ENCODE measurements at places on chromosomes 5 and 9.

DNA sequence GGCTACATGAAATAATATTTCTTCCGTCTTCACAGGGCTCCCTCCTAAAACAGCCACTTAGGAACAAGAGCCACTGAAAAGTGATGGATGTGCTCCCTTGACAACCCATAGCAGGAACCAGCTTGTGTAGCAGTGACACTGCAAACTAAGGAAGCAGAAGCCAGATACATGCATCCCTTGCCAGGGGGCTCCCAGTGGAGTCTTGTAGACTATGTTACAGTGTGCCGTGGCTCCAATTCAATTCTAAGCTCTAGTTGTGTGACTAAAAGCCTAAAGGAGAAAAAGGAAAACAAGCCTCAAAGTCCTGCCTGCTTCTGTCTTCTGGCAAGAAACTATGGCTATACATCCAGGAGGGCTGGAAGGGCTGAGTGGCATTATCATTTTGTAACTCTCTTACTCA, 12.2 kb upstream of the TAF1L start:
- no peak overlapping the region for H3K27ac ChIP-seq
- H3K36me3 ChIP-seq = no peaks in the 10 kb centered on the region
- no peaks in the 10 kb centered on the region for H3K27me3 ChIP-seq
- H3K4me1 ChIP-seq = no peaks in the 10 kb centered on the region
- DNase-seq = no peak

DNA sequence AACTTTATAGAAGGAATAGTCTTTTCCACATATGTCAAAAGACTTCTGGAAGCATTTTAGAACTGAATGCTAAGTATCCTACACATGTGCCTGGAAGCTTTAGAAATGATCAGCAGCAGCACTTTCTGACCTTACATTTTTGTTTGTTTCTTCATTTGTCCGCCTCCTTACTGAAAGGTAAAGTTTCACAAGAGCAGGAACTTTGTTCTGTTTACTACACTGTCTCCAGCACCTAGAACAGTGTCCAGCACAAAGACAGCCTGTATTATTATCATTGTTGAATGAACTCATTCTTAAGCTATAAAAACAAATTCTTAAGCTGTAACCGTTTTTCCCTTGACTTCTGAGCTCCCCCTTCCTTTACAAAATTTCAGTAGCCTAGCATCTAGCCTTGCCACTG, 14.8 kb downstream of the PIP5K1B start:
- peak overlapping the region; percentile 42 for H3K27ac ChIP-seq
- no peaks in the 10 kb centered on the region for H3K27me3 ChIP-seq
- no peaks in the 10 kb centered on the region for H3K36me3 ChIP-seq
- DNase-seq = no peak

DNA sequence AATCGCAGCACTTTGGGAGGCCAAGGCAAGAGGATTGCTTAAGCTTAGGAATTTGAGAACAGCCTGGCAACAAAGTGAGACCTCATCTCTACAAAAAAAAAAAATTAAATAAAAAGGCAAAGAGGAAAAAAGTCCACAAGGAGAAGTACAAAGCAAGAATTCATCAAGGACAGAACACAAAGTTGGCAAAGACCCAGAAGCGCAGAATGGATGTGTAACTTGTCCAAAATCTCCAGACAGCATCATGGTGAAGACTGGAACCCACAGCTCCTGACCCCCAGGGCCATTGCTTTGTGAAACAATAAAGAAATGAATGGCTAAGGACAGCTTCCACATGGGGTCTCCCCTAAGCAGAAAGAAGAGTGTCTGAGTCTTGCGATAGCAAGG, 7.8 kb downstream of the HSD17B3 start:
- no peak overlapping the region for H3K4me3 ChIP-seq
- DNase-seq = no peak
- no peak overlapping the region for H3K27ac ChIP-seq
- H3K27me3 ChIP-seq = no peaks in the 10 kb centered on the region

- DNase-seq = no peak
- H3K4me1 ChIP-seq = no peaks in the 10 kb centered on the region
Observed at GRCh38 chr9:132556235-132556634, 26.2 kb upstream of the BARHL1 start.

DNA sequence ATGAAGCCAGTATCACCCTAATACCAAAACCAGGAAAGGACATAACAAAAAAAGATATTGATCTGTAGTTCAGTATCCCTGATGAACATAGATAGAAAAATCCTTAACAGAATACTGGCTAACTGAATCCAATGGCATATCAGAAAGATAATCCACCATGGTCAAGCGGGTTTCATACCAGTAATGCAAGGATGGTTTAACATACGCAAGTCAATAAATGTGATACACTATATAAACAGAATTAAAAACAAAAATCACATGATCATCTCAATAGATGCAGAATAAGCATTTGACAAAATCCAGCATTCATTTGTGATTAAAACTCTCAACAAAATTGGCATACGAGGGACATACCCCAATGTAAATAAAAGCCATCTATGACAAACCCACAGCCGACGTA, 110.9 kb downstream of the AOPEP start:
- H3K36me3 ChIP-seq = no peaks in the 10 kb centered on the region
- H3K4me3 ChIP-seq = no peak overlapping the region
- no peak overlapping the region for H3K27ac ChIP-seq
- no peaks in the 10 kb centered on the region for H3K4me1 ChIP-seq

GRCh38 chr9:99220011-99220410, 1.7 kb downstream of the ALG2 start:
- no peak overlapping the region for H3K27ac ChIP-seq
- no peaks in the 10 kb centered on the region for H3K36me3 ChIP-seq
- DNase-seq = no peak
- H3K4me1 ChIP-seq = peaks cover 16% of the 10 kb centered on the region
- H3K27me3 ChIP-seq = no peaks in the 10 kb centered on the region

DNA sequence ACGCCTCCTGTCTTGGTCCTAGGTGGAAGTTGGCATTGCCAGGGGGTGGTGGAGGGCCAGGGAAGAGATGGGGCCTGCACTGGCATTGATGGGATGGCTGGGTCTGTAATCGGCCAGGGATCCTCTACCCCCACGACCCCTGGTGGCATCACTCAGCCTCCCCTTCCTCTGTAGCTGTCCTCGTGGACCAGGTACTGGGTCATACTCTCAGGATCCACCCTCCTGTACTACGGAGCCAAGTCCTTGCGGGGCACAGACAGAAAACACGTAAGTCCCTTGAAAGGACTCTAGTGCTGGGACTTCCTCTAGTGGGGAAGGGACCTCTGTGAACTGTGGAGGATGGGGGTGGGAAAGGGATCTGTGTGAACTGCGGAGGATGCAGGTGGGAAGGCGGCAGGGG, 52.1 kb upstream of the GARNL3 start:
- H3K4me3 ChIP-seq = no peak overlapping the region
- no peak overlapping the region for H3K27ac ChIP-seq
- no peak for DNase-seq
- no peaks in the 10 kb centered on the region for H3K27me3 ChIP-seq

DNA sequence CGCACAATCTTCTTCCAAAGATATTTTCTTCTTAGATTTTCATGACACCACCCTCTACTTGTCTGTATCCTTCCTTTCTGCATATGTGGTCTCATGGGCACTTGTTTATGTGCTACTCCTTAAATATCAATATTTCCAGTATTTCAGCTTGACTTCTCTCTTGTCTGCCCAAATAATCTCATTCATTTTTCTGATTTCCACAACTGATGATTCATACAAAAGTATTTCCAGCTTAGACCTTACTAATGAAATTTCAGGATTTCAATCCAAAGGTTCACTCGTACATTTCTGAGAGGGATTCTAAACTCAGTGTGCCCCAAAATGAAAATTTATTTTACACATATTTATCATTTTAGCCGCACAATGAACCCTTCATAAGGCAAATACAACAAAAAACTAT, 928.9 kb upstream of the C9orf72 start:
- H3K27ac ChIP-seq = no peak overlapping the region
- H3K27me3 ChIP-seq = no peaks in the 10 kb centered on the region

DNA sequence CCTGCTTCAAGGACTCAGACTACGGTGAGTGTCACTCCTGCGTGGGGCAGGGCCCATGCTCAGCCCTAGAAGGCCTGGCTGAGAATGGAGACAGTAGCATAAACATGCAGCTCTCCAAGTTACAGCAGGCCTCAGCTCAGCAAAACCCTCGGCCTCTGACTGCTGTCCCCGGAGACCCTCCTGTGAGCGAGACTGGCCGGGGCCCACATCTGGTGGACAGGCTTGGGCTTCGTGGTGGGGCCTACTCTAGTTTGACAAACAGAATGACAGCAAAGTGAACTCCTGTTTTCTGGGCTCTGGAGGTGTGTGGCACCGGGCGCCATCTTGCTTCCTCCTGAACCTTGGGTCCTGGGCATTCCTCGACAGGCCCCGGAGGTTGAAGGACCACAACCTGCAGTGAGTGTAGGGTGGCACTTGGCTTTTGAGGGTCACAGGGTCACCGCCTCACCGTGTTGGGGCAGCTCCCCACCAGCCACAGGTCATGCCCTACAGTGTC, 97.5 kb downstream of the PHF2 start:
- H3K4me1 ChIP-seq = no peaks in the 10 kb centered on the region
- H3K4me3 ChIP-seq = no peak overlapping the region
- DNase-seq = peak; percentile 3

DNA sequence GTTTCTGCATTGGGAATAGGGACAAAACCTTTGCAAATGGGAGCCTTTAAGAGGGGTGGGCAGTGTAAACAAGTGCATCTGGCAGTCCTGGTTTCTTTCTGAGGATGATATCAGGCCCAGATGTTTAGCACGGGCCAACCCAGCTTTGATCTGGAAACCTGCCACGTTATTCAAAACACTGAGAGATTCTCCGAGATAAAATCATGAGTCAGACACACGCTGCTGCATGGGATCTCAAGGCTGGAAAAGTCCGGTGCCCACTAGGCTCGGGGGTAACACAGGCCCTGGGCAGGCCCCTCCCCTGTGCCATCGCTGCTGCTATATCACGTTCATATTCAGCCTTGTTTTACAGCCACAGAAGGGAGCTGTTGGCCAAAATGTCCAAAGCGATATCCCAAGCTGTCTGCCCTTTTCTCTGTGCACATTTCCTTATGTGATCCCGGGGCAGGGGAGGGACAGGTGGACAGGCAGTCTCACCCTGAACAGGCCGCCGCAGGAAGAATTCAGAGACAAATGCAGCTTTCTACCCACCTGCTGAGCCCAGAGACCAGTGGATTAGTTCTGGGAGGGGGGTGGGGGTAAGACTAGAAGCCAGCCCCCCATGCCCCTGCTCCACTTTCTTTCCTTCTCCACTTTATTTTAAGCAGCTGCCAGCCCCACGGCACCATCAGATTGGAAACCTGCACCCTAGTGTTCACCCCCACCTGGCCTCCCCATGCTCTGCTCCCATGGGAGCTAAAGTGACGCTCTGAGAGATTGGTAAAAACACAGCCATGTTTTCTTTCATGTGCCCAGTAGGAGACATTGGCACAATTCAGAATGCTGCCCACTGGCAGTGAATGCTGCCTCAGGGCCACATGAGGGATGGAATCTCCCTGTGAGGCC, 63.1 kb downstream of the TMOD1 start:
- no peak overlapping the region for H3K4me3 ChIP-seq
- H3K27me3 ChIP-seq = no peaks in the 10 kb centered on the region
- peaks cover 11% of the 10 kb centered on the region for H3K4me1 ChIP-seq
- DNase-seq = peak; percentile 21
- peak overlapping the region; percentile 24 for H3K27ac ChIP-seq
- no peaks in the 10 kb centered on the region for H3K36me3 ChIP-seq

GRCh38 chr9:134396258-134396742, 70.0 kb downstream of the RXRA start:
- H3K4me1 ChIP-seq = peaks cover 44% of the 10 kb centered on the region
- H3K27me3 ChIP-seq = no peaks in the 10 kb centered on the region
- no peak overlapping the region for H3K4me3 ChIP-seq
- H3K36me3 ChIP-seq = no peaks in the 10 kb centered on the region

- no peaks in the 10 kb centered on the region for H3K27me3 ChIP-seq
- no peak for DNase-seq
- no peak overlapping the region for H3K4me3 ChIP-seq
- H3K4me1 ChIP-seq = no peaks in the 10 kb centered on the region
- H3K27ac ChIP-seq = no peak overlapping the region
Observed at GRCh38 chr5:132644177-132644576, 13.8 kb upstream of the IL13 start.

DNA sequence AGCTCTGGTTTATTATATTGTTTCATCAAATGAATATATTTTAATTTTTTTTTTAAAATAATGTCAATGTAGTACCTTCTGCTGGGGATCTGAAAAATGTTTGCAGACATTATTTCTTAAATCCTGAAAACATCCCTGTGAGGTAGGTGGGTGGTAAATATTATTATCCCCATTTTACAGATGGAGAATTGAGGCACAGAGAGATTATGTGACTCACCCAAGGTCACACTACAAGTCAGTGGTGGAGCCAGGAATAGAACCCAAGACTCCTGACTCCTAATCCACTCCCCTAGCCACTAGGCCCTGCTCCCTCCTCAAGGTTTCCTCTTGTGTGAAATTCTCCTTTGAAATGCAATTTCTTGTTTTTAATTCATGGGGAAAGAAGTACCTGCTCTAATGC, 171.4 kb downstream of the NIPBL start:
- no peak overlapping the region for H3K27ac ChIP-seq
- no peaks in the 10 kb centered on the region for H3K4me1 ChIP-seq
- H3K36me3 ChIP-seq = no peaks in the 10 kb centered on the region
- H3K4me3 ChIP-seq = no peak overlapping the region

DNA sequence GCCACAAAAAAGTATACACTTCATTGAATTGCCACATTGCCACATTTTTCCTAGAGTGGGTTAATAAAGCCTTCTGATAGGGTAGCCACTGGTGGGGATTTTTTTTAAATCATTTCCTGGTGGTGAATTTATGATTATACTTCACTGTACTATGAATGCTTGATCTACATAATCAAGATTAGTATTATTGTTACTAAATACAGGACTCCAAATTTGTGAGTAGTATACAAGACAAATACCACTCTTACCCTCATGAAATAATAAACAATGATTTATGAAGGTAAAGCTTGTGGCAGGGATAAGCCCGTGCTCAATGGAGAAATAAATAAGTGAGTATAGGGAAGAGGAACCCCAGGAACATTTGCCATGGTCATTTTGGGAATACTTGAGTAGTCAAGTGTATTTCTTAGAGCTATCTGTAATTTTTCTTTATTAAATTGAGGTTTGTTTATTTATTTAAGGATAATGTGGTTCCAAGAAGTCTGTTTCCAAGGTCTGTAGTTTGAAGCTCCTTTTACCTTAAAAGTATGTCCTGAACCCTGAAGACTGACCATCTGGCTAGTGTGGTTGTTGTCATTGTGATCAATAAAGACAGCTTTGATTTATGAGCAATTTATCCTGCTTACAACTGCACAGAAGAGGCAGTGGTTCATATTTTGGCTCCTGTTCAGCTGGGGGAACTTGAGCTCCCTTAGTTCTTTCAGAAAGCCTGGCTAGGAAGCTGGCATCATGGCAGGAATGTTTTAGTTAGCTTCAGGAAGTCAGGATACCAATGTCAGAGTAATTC, 118.6 kb downstream of the ZSWIM6 start:
- DNase-seq = no peak
- H3K4me3 ChIP-seq = no peak overlapping the region
- peak overlapping the region; percentile 66 for H3K27ac ChIP-seq
- H3K4me1 ChIP-seq = peaks cover 11% of the 10 kb centered on the region
- no peaks in the 10 kb centered on the region for H3K27me3 ChIP-seq
- no peaks in the 10 kb centered on the region for H3K36me3 ChIP-seq

GRCh38 chr5:125180231-125180829, 433.9 kb upstream of the ZNF608 start:
- no peak overlapping the region for H3K27ac ChIP-seq
- H3K27me3 ChIP-seq = no peaks in the 10 kb centered on the region

Data from transverse colon (tissue), 4 donors.